ENCODE measurements at places on chromosomes 4 and X.
A peak's percentile ranks its signal among the peaks of the same experiment; 100 is the strongest.

GRCh38 chr4:172393220-172393619, 580.0 kb downstream of the GALNTL6 start:
- DNase-seq = no peak

DNA sequence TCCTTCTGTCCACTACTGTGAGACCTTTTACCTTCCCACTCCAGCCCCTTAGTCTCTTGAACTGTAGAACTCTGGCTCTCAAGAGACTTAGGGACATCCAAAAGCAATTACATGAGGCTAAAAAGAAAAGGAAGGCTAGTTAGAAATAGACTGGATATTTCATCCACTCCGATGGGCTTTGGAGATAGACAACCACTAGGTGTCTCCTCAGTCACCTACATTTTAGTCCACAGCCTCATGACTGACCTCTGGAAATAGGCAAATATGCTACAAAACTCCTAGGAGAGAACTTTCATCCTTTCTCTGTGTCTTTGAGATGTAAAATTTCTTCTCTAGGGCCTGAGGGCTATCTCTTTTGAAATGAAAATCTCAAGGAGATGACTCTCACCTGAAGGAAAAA, 45.1 kb upstream of the LAMP2 start:
- peak; percentile 31 for DNase-seq

GRCh38 chr4:186825069-186825468, 101.4 kb upstream of the FAT1 start:
- DNase-seq = no peak

DNA sequence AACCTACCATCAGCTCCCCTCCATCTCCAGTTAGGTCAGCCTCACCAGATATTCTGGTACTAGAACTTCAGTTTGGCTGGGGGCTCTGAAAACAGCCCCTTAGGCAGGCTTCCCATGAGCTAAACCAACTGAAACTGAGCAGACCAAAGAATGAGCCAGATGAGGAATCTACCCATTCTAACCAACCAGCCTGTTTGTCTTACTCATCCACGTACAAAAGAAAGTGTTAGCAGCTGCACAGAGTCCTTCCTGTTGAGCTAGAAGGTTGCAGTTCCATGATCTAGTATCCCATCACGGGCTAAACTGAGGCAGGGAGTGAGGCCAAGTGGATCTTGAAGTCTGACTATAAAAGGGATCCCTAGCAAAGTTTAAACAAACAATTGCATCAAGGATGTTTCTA, 17.5 kb downstream of the MAGEA9B start:
- no peak for DNase-seq

DNA sequence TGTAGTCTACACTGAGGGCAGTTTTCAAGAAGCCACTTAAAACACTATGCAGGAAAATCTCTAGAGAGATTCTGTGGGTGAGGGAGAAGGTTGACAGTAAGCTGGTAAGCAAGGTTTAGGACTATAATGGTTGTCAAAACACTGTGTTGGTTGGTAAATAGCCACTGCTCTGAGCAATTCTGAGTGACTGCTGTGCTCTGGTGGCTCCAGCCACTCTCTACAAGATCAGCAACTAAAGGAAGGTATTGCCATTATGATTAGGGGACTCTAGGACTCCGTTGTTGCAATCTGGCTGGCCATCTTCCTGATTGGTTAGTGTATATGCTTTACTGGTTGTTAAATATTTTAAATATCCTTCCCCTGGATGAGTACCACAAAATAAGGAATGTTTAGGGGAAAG, 5.5 kb upstream of the FAM47E start:
- DNase-seq = no peak

GRCh38 chr4:53309321-53310040, 56.4 kb downstream of the SCFD2 start:
- DNase-seq = no peak

DNA sequence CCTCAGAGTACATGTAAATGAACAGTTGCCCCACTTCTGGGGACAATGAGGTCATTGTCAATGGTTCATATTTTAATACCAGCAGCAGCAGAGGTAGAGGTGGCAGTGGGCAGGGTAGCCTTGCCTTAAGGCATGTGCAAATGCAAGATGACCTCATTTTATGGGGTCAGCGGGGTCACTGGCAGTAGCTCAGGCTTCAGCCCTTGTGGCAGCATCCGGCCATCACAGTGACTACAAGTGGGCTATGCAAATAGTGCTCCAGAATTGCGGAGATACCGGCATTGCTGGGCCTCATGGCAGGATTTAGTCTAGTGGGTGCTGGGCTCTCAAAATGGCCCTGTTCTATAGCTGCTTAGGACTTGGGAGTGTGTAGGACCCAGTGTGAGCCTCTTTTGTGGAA, 144.7 kb downstream of the FAM47A start:
- no peak for DNase-seq

DNA sequence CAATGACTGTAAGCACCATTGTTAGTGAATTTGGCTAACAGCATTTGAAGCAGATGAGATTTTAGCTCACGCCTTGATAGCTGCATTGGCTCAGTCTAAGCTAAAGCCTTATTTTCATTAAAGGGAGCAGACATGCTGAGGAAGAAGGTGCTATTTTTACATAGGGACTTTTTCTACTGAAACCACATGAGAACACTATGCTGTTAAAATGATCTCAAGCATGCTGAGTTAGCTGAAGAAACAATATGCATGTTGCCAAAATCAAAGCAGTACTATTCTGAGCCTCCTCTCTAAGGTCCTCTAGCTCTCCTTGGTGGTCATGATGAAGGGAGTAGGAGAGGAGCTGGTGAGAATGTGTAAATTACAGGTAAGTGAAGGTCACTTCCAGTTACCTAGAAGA, 134.4 kb upstream of the JADE1 start:
- no peak for DNase-seq

DNA sequence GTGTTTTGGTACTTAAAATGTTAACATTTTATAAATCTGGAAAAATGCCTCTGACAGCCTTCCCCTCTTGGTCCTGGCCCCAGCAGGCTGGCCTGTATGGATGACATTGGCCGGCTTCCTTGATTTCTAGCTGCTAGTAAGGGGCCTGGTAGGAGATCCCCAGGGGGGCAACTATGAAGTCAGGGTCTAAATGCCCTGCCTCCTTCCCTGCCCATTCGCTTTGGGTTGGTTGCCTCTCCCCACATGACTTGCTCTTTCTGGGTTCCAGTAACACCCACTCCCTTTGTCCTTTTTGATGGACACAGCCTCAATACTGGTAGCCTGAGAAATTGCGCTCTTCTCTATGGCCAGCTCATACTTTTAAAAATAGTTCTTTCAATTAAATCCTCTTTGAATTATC, 78.0 kb upstream of the MAD2L1 start:
- no peak for DNase-seq

DNA sequence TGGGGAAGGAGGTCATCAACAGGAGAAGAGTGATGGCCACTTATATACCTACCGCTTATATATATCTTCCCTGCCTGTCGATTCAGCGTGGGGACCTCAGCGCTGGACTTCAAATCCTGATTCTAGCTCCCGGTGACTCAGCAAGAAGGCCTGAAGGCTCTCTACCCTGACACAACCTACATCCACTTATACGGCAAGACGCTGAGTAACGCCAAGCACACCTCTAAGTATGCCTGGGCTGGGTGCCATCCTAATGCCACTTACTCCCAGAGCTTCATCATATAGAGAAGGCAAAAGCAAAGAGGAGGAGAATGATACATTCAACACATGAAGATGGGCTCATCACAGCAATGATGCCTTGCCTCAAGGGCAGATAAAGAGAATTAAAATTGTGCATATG, 198.3 kb downstream of the CHIC2 start:
- DNase-seq = no peak

DNA sequence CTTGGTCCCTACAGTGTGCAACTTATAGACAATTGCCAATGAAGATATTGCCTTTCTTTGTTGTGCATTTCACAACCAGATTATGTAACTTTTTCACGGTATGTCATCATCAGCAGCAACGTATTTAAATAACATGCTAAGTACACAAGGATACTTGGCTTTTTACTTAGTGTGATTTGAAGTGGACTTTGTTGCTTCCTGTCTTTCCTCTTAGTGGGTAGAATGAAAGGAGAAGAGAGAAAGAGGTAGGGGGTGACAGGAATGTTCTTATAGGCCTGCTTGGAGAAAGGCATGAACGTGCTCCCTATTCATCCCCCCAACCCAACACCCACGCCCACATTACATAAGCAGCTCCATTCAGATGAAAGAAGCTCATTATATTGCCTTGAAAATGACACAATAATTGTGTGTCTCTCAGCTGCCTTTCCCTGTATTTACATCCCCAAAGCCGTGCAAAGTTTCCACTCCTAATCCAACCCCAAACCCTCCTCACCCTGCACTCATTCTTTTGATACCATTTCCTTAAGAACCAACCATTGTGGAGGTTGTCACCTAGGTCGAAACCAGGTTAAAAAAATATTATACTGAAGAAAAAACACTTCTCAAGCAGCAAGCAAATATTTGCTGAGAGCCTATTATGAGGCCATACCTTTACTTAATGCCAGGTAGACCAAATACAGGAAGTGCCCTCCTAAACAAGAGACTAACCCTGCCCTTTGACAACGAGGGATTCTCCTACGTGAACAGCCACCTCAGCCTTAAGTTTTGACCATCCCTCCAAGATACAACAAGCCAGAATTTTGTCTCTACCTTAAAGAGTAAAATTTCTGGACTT, 25.2 kb upstream of the GK start:
- DNase-seq = no peak

DNA sequence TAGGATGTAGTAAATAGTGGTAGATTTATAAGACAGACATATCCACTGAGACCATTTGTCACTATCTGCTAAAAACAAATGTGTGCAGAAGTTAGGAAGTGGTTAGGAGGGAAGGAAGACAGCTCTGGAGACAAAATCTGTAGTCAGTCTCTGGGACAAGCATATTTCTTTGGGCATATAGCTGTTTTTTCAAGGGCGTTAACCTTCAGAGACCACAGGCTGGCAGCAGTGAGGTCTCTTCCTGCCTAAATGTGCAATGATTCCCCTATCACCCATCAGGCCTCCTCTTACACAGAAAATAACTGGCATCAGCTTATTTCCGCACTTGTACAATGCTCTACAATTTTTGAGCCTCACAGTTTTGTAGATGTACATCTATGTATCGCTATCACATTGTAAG, 6.5 kb downstream of the TMEM150C start:
- no peak for DNase-seq

- DNase-seq = no peak
These were observed 26.9 kb downstream of the NKX1-1 start for GRCh38 chr4:1379351-1379781.

DNA sequence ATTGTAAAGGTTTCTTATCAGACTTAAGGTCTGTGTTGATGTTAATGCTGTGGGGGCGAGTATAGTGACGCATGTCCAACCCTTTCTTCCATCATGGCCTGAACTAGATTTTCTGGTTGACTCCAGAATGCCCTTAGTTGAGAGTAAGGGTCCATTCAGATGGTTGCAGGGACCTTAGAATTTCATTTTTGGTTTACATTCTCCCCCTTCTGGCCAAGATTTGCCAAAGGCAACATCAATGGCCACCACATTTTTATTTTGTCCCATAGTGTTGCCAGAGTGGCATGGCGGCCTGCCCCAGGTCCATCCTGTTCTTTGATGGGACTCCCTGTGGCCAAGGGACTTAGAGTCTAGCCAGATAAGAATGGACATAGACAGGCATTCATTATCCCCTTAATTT, 368.5 kb downstream of the GPM6A start:
- DNase-seq = no peak

DNA sequence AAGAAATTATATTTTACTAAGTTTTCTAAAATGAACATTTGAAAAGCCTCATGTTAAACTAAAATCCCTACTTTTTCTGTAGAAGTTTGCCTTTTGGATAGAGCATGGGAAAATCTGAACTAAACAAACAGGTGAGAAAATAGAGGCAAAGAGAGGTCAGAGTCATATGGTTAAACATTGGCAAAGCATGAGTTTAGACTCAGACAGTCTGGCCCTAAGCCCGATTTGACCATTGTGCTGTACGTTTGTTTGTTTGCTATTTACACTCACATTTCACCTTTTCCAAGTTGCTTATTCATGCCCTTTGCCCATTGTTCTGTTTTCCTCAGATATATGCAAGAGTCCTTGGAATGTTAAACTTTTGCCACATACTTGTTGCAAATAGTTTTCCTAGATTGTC, 85.4 kb downstream of the TIGD2 start:
- DNase-seq = no peak

GRCh38 chr4:186144198-186144945, 39.9 kb downstream of the FAM149A start:
- peak; percentile 30 for DNase-seq

All from EL (cell line).